ENCODE measurements at places on chromosomes 16 and 17.

GRCh38 chr16:86700046-86700945, 121.9 kb downstream of the FOXL1 start:
- DNase-seq = no peak

GRCh38 chr16:72815348-72816318, 232.3 kb downstream of the ZFHX3 start:
- DNase-seq = no peak

DNA sequence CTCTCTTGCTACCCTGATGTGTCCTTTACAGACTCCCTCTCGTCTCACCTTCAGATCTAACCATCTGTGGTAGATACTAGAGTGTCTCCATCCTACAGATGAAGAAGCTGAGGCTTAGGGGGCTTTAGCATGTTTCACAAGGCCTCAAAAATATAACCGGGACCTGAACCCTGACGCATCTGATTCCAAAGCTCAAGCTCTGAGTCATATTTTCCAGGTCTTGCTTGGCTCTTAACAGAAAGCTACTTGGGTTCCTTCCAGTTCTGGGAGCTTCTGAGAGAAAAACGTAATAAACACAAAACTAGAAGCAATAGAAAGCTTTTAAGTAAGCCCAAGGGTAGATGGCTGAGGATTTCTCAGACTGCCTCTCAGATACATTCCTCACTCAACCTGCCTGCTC, 224.3 kb upstream of the EEF2KMT start:
- DNase-seq = no peak

DNA sequence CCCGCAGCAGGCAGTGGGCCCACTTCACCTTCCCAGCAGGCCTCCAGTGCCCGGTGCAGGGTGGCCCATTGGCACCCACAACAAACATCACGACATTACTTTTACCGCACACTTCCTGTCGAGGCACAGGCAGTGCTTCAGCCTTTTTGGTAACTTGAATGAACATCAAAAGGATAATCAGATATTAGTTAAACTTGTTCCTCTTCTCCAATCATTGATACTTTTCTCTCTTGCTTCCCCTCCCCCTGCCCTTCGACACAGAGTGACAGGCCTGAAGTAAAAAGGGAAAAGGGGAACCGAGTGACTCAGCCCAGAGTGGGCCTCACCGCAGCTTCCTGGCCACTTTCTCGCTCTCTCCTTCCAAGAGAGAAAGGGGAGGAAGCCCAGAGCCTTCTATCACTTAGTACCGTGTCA, 507.0 kb downstream of the MAF start:
- DNase-seq = no peak

DNA sequence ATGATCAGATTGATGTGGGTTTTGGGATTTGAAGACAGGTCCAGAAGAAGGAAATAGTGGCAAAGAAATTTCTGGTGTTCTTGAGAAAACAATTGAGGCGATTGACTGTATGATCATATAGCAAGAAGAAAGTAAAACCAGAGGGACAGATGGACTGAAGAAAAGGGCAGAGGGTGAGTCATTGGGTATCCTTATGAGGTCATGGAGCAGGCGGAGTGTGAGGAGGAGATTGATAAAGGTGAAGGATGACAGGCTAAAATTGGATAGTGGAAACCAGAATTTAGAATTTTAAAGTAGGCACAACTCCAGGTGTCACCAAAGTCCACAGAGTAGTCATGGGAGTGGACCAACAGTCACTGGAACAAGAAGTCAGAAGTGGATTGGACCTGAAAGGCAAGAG, 1.4 kb upstream of the KRT28 start:
- DNase-seq = no peak

GRCh38 chr16:56120447-56121155, 70.7 kb upstream of the GNAO1 start:
- DNase-seq = no peak

GRCh38 chr17:76873856-76874255, 5.7 kb downstream of the MGAT5B start:
- peak; percentile 64 for DNase-seq

DNA sequence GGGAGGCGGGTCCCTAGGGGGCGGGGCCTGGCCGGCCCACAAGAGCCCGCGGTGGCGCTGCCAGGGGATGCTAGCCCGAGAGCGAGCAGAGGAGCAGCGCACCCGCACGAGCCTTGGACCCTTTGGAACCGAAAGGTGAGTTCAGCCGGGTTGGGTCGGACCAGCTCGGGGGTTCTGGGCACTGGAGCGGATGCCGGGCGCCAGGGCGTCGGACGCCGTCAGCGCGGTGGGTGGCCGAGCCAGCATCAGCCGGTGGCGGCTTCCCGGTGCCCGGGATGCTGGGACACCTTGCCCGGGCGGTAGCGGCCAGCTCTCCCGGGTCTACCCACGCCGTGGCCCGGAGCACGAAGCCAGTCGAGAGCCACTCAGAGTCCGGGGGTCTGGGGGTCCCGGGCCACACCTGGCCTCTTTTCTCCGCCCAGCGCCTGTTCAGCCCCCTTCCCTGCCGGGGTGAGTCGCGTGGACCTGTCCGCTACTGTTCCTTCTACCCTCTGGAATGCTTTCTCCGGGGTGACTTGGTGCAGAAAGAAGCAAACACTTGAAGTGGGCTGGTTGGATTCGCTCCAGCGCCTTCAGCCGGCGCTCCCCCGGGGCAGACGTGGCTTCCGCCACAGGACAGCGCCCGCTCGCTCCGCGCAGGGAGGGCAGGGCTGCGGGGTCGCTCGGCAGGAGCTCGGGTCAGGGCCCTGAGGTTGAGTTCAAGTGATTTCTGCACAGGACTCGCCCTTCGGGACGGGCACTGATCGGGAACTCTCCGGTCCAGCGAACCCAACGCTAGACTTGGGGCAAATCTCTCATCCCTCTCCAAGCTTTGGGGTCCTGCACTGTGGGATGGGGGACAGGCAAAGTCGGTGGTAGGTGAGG, at the start of gene SCNN1G:
SCNN1G (plus strand) TSS at position 67 of the 864 bp plus-strand sequence. CDS start 3,527 bp downstream, outside the sequence.
- DNase-seq = peak; percentile 21

GRCh38 chr16:85390511-85391174, 222.5 kb upstream of the GSE1 start:
- DNase-seq = peak; percentile 94

GRCh38 chr17:45869676-45870341, 24.5 kb upstream of the MAPT start:
- DNase-seq = no peak

DNA sequence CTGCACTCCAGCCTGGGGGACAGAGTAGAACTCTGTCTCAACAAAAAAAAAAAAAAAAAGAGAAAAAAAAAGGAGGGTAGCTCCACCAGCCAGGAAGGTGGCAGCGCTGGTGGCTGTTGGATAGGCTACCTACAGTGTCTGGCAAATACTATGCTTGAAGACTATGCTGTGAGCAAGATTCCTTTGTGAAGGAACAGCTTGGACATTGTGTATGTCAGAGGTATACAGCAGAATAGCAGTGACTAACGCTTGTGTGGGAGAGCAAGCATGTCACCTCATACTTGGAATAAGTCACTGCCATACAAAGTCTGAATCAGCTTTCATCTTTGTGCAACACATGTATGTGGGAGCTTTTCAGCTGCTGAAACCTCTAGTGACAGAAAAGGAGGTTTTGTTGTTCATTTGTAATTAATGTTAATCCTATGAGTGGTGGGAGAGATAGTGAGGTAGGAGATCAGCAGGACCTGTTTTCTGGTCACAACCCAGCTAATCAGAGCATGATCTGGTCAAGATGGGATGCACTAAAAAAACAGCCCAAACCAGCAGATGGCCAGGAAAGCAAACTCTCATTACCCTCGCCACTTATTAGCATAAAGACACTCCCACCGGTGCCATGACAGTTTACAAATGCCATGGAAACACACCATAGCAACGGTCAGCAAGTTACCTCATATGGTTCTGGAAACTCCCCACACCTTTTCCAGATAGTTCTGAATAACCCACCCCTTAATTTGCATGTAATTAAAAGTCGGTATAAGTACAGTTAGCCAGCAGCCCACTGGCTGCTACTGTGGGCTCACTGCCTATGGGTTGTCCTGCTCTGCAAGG, 6.8 kb upstream of the ITGAD start:
- DNase-seq = peak; percentile 65

DNA sequence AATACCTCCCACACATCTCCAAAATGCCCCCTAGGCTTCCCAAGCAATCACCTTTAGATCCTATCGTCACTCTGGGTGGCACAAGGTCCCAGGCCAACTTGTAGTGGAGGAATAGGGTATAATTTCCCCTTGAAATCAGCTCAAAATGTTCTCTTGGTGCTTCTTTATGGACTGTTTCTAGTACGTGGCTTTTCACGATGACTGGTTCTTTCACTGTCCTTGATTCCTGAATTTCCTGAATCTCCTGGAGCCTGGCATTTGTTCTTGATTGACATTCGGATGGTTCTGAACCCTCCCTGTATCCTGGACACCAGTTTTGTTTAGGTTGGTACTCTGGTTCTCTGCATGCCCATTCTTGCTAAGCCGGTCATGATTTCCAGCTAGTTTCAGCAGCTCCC, 6.9 kb upstream of the VPS53 start:
- DNase-seq = no peak

GRCh38 chr17:39627712-39628516, 1.2 kb downstream of the PPP1R1B start:
- no peak for DNase-seq

DNA sequence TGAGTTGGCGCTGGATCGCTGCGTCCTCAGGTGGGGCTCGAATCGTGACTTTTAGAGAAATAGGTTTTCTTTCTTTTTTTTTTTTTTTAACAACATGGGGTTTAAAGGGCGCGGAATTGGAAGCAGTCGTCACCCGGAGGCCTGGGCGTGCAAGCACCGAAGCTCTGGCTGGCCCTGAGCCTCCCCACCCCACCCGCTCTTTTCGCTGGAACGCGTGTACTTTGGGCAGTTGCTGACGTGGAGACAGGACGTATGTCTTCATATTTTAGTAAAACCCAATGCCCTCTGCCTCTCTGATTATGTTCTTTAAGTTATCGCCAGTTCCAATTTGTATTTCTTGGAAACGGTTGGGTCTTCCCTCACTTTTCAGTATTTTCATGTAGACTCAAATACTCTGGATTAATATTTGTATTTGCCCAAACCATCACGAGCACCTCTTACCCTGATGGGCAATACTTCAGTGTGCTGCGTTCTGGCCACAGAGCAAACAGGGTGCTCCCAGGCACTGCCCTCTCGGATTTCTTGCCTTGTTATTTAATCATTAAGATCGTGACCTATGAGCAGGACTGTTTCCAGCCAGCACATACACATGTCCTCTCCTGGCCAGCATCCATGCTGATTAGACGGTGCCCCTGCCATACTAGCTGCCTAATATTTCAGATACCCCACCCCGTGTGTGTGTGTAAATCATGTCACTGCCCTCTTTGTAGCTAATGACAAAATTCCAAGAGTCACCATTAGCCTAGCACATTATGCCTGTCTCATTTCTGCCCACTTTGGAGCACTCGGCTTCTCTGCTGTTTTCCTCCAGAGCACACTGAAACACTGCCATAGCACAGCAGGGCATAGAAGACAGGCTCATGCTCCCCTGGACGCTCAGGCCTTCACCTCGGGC, 805 bp upstream of the C16orf95 start:
- peak; percentile 82 for DNase-seq

DNA sequence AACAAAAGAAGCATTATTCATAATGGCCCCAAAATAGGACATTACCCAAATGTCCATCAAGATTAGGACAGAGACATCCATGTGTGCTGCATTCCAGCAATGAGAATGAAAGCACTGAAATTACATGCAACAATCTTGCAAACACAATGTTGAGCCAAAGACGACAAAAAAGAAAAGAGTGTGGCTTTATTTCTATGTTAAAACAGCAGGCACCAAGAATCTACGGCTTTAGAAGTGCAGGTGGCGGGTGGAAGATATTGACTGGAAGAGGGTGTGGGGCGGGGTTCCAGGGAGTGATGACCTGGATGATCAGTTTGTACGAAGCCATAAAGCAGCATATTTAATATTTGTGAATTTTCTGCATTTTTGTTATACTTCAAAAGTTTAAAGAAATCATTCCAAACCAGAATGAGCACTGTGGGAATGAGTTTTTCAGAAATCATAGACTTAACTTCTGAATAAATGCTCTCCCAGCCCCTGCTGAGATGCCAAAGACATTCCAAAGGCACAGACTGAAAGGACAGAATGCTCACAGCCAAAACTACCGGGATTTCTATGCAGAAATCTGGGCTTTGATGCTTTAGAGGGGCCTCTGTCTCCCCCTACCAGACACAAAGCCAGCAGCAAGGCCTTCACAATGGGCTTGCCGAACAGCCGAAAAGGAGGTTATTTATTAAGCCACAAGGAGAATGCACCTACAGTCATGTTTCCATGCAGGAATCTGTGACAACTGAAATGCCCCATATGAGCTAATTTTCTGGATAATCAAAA, 361.6 kb downstream of the GRIN2A start:
- no peak for DNase-seq

DNA sequence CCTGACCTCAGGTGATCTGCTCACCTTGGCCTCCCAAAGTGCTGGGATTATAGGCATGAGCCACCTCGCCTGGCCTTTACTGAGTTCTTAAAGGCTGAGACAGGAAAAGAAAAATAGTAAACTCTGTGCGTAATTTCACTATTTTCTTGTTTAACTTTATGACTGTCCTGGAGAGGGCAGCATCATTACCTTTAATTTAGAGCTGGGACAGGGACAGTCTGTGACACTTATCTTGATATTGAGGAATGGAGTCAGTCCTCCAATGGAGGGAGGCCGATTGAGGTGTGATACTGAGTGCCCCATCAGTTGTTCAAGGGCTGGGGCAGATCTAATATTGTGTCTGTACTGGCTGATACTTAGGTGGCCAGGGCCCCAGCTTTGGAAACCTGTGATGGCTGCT, 21.5 kb upstream of the SPN start:
- DNase-seq = peak; percentile 9

DNA sequence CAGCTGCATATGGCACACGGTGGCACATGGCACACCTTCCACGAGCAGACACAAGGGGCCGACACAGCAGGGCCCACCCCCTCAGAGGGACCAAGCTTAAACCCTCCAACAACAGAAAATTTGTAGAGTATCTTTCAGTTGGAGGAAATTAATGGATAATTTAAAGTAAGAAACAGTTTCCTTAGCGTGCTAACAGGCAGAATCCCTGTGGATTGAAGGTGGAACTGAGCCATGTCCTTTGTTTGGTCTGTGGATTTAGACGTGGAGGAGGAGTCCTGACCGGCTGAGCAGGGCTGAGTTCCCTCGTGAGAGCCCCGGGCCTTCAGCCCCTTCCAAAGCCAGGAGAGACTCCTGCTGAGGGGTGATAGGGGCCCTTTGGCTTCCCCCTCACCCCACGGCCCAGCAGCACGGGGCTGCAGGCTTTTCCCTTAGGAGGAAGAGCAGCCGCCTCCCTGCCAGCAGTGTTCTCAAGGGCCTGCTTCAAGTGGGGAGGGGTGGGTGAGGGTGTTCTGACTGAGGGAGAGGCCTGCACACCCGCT, 1.4 kb upstream of the CYB561 start:
- DNase-seq = no peak

GRCh38 chr17:72952220-72952619, 140.3 kb downstream of the SLC39A11 start:
- no peak for DNase-seq

All from AG20443 (cell line).